ENCODE measurements at places on chromosomes 1 and 21.

GRCh38 chr1:2049718-2050431 is at the start of gene PRKCZ:
Gene PRKCZ, plus strand, starts transcription at chr1:2050411. Its CDS starts 220 bp downstream, at chr1:2050631.
- peak; percentile 90 for DNase-seq

DNA sequence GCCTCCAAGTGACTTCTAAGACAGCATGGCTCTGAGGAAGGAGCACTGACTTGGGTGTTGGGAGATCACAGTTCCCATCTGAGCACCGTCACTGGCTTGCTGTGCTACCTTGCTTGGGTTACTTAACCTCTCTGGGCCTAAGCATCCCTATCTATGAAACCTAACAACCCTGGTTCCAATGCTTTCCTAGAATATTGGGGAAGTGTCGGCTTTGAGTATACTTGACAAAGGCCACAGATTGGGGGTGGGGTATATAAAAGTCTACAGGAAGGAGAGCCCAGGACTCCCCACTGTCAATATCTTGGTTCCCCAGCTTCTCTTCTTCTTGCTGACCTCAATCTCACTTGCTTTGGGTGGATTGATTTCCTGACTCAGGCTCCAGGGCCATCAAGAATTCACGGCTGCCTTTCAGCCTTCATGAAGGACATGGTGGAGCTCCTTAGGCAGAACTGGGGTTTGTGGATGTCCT is 6.3 kb downstream of the TNFRSF1B start:
- DNase-seq, result no peak

DNA sequence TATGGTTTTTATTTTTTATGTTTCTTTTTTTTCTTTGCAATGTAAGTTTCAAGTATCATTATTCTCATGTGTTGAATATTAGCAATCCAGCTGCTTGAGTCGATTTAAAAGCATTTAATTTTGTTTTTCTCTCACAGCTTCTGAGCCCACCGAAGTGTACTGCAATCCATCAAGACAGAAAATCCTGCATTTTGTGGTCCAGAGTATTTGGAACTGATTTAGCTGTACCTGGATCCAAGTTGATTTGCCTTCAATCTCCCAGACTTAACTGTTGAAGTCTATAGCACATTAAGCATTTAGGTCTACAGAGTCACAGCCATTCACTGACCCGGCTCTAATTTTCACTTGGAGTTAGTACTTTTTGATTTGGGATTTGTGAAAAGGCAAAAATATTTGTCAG is 622.9 kb upstream of the ADAMTS5 start:
- DNase-seq, result no peak

DNA sequence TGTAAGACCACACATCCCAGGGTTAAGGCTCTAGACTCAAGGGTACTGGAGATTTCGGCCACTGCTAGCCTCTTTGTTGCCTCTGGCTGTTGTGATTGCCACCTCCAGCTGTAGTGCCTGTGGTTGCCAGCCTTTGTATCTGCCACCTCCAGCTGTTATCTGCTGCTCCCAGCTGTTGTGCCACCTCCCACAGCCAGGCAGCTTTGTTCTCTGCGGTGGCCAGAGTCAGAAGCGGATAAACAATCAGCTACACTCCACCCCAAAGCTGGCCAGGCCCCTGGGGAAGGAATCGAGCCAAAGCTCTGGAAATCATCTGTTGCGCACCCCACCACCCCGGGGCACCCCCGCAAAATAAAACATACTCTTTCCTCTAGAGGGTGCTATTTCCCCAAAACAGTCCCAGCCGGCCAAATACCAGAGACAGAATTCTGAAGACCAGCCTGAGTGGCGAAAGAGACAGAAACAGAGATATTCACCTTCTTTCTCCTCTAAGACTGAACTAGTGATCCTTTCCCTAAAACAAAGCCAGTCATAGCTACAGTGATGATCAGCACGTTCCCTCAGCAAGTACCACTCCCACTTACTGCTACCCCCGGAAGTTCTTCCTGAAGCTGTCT is 14.8 kb upstream of the PIGM start:
- no peak for DNase-seq

- DNase-seq, result no peak
Observed at GRCh38 chr1:228940526-228940925, 205.2 kb downstream of the RHOU start.

DNA sequence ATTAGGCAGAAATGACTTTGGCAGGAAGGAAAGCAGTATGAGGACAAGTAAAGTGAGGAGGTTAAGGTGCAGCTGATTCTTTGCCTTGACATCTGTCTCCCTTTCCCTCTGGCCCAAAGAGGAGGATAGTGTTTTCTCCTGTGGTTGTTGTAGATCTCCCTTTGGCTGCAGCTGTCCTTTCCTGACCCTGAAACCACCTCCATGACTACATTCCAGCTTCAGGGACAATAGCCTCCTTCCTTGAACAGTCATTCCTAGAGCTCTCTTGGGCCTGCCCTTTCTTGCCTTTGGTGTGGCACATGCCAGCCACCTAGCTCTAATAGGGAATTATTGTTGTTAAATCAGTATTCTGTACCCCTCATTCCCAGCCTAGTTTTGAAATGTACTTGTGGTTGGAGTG is 6.2 kb downstream of the ZMYM1 start:
- DNase-seq, result no peak

DNA sequence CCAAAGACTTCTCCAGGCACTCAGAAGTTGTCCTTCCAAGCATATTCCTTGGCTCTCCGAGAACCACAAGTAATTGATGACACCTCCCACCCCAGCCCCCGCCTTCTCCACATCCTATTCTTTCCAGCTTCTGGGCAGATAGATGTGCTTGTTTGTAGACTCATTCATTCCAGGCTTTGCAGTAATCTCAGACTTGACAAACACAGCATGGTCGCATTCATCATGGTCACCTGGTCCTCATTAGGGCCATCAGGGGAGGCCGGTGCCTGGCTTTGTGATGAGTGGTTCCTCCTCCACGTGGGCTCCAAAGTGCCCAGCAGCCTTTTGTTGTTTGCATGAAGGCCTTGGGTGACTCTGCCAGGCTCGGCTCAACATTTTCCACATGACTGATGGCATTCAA is 28.5 kb upstream of the KCNE2 start:
- no peak for DNase-seq

DNA sequence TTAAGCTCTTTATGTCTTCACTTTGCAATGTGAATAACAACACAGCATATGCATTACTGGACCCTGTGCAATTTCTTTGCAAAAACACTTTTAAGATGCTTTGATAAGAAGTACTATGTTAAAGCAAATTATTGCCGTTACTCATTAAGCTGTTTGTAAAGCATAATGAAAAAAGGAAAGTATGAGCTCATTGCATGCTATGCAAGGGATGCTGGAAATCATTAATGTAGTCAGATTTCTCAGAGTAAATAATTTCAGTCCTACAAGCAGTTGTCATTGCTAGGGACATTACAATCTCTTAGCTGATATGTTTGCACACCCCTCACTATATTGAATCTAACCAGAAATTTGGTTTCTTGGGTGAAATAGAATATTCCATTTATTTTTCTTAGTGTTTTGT is 982.5 kb upstream of the ADGRL2 start:
- DNase-seq, result no peak

GRCh38 chr1:246117066-246117791 is 389.9 kb downstream of the SMYD3 start:
- DNase-seq, result peak; percentile 13

DNA sequence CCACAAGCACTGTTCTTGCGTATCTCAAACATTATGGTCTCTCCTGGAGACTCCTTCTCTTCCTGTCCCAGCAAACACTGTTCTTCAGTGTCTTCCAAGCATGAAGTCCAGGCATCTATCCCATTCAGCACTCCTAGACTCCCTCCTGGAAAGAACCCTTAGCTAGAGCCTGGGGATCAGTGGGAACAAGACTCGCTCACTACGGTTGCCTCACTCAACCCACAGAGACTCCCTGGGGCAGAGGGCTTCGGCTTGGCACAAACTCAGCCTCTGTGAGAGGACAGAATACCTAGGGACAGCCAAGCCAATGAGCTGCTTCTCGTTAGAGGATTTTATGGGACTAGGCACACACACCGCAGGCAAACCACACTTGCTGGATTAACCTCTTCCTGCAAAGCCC is 86.5 kb upstream of the IPO9 start:
- DNase-seq, result no peak

DNA sequence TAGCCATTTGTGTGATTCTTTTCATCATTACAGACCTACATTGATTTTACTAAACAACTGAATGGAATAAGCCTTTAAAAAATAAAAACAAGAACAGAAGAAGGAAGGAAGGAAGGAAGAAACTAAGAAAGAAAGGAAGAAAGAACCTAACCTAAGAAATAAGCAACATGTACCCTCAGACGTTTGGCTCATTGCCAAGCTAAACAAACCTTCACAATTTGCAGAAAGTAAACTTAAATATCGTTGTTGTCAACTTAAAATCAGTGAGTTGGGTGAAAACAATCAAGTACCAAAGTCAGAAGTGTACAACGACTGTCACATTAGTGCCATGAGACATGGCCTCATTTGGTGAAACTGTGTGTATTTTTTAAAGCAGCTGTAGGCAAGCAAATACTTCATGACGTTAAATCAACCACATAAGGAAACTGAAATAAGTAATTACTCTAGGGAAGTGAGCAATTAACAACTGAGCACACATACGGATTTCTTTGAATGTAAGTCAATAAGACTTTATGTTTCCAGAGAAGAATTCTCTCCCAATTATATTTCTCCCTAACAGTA is 313.1 kb upstream of the TMPRSS15 start:
- no peak for DNase-seq

- no peak for DNase-seq
Observed at GRCh38 chr1:67189953-67190352, 23.7 kb downstream of the IL23R start.

- no peak for DNase-seq
Observed at GRCh38 chr1:9449110-9449627, 90.1 kb upstream of the SLC25A33 start.

DNA sequence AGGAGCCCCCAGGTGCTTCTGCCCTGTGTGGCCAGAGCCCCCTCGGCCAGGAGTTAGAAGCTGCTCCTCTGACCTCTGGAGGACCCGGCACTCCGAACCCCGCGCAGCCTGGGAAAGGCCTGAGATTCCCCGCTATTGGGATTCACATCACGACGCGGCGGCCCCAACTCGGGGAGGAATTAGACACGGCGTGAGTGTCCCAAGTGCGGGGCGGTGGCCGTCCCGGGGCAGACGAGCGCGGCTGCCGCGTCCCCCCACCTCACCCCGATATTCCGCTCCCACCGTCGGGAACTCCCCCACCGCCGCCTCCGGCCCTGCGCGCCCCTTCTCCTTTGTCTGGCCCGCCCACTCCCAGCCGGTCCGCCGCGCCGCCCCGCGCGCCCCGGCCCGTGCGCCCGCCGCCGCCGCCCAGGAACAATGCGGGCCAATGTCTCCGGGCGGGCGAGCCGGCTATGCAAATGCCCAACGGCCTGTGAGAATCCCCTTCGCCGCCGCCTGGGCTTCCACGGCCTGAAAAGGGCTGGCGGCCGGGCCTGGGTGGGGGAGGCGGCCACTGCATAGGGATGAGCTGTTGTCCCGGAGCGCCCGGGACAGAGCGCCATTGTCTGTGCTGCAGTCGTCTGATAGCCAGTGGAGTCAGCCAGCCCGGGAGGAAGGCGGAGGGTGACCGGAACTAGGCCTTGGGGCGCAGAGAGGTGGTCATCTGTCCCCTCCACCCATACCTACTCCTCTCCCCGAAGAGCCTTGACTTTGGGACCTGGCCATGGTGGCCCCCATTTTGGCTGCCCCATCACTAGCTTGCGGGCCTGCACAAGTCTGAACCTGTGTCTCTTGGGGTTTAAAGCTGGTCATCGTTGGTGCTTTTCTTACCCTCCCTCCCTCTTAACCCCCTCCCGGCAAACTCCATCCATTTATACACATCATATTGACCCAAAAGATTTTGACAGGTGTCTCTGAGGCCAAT is 19.4 kb downstream of the RHBG start:
- no peak for DNase-seq

DNA sequence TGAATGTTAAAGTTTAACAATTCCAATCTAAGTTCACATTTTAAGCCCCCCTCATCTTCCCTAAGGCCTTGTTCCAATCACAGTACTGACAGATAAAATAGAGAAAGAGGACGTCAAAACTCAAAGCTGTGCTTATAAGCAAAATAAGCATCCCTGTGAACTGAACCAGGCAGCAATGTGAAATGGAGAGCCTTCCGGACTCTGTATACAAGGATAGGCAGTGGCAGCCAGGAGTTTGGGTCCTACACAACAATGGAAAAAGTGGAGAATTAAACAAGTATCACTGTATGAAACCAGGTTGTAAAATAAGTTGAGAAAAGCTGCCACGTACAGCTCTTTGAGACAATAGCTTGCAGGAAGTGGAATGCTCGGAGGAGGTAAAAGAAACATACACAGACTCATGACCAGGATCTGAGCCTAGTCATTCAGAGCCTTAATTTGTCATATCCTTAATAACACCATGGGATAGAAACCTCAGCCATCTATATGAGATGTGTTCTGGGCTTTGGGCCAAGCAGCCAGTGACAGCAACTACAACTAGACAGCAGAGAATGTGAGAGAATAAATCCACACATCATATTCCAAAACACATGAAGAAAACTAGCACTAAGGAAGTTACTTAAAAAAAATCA is 55.2 kb upstream of the PALMD start:
- no peak for DNase-seq

DNA sequence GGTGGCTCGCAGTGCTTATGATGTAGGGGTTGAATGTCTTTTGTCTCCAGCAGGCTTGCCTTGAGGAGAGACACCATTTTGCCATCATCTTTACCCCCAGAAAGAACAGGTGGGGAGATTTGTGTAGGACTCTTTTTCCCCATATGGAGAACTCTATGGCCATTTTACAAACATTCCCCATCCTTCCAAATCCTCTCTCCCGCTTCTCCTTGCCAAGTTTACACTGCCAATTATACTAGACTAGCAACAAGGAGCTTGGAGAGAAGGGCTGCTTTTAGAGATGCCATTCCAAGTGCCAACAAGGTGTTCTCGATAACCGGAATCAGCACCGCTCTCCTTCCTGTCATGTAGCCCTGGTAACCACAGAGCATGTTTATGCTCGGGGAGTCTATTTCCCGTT is 233.1 kb downstream of the CAMTA1 start:
- no peak for DNase-seq

DNA sequence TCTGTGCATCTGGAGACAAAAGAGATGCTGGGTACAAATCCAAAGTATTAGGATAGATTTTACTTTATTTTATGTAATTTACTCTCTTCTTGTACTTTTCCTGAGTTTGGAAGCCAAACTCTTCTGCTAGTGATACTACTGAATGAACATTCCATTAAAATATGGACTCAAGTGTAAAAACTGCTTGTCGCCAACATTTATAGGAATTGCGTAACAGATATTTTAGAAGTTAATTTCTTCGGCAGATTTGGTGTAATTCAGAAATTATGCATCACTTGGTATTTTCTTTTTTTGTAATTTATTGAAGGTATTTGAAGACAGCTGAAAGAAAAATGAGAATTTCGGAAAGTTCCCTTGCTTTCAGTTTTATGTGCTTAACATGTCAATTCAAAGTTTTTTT is 137.0 kb downstream of the RABGAP1L start:
- DNase-seq, result no peak

Data from stimulated activated CD8-positive, alpha-beta memory T cell treated with anti-CD3 and anti-CD28 coated beads, Interleukin-7, amount 100 ng/mL, for 1 hour (primary cell).